ENCODE measurements at places on chromosomes 7 and 10.

DNA sequence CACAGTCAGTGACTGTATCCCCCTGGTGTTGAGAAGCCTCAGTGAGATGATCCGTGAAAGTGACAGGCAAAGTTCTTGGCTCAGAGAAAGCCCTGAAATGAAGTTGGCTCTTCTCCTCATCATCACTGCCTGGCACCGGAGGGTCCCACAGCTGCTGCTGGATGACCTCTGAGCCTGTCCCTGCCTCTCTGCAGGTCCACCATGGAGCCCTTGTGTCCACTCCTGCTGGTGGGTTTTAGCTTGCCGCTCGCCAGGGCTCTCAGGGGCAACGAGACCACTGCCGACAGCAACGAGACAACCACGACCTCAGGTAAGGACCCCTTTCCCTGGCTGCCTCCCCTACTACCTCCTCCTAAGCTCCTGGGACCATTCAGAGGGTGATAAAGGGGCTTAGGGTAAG, 85.5 kb downstream of the MKI67 start:
- no peak for DNase-seq

DNA sequence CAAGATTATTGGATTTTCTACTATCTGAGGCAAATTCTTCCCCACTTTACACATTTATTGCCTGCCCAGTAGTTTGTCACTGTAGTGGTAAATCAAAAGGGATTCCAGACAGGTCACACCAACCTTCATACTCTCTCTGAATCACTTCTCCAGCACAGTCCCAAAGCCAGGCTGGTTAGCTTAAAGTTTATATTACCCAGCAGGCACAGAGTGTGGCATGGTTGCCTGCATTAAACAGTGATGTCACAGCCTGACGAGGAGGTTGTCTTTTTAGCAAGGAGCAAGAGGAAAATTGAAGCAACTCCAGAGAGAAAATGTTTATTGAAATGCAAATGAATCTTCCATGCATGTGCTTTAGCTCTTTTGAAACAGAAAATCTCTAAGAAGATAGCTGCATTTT, 375.5 kb upstream of the CELF2 start:
- no peak for DNase-seq

- DNase-seq, result peak; percentile 72
Observed at GRCh38 chr10:124641282-124642087, 102.7 kb downstream of the FAM53B start.

DNA sequence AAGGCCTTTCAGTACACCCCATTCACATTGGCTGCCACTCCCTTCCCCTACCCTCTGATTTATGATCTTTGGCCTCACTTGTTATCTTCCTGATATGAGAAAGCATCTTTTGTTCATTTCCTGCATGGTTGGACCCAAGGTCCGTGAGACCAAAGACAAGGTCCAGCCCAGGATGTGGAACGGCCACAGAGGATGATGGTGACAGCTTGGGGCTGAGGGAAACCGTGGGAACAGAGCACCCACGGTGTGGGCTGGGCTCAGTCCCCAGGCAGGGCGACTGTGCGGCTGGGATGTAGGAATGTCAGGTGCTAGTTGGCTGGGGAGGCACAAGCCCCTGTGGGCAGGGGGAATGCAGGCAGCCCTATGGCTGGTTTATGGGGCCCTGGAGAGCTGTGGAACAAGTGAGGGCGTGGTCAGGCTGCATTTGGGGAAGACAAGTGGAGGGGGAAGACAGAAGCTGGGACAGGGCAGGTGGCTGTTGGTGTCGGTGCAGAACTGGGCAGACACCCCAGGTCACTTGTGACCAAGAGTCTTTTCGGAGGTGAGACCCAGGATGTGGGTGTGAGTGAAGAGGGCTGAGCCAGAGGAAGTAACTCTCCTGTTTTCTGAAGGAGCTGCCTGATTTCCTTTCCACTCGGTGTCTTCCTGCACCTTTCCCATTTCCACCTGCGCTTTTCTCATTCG, 51.7 kb upstream of the IGFBP3 start:
- DNase-seq, result no peak

DNA sequence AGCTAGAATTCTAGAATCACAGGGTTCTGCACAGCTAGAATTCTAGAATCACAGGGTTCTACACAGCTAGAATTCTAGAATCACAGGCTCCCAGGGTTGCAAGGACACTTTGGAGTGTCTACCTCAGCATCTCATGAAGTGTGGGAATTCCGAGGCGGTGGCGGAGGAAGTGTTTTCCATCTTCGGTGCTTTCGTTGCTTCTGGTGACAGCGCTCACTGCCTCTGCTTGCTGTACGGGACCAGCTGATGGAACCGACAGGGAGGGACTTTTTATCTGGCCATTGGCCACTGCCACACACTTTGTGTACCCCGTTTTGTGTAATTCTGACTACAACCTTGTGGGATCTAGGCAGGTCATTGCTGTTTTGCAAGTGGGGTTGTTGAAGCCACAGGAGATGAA, 29.5 kb downstream of the LHPP start:
- DNase-seq, result no peak

GRCh38 chr7:122984021-122984420, 11.5 kb downstream of the TAS2R16 start:
- no peak for DNase-seq

DNA sequence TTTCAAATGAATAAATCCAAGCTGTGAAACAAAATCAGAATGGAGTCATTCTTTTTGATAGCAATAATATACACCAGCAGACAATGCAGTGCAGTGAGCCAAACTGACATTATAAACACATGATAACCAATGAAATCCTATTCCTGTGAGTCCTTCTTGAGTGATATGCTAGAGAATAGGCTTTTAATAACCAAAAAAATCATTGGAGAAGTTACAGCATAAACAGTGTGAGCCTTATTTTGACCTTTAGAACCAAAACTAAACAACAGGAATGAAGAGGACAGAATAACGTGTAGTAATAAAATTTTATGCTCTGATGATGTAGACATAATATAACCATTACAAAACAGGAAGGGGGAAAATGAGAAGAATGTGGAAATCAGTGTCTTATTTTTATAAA, 8.7 kb downstream of the HUS1 start:
- DNase-seq, result no peak

DNA sequence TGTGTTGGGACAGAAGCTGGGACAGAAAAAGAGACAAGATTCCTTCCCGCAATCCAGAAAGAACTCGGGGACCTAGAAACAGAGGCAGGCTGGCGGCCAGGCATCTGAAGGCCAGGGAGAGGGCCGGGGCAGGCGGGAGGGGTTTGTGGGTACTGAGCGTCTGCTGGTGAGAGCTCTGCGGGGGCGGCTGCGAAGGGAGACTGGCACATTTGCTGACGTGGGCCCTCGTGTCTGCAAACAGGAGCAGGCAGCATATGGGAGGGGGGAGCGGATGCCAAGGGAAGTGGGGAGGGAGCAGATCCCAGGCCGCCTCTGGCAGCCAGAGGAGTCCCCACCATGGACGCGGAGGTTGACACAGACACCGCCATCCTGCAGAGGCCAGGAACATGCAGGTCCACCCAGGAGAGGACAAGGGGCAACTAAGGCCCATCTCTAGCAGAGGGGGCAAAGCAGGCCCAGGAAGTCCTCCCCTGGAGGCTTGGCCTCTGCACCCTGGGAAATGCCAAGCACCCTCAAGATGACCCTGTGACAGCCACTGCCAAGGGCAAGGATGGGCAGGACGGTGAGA, 32.2 kb downstream of the KCNH2 start:
- peak; percentile 71 for DNase-seq

DNA sequence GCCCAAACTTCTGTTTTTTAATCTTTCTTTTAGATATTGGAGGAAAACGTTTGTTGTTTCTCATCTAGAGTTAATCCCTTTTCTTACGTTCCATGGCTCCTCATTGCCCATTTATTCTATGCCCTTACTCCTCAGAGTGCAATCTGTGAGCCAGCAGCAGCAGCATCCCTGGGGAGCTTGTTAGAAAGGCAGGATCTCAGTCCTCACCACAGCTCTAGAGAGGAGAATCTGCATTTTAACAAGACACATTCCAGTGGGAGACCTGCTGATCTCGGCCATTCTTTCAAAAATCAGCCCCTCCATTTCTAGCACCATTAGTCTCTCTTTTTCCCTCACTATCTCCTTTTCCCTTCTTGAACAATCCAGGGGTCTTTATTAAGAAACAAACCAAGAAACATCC, 84.4 kb upstream of the NOBOX start:
- no peak for DNase-seq

DNA sequence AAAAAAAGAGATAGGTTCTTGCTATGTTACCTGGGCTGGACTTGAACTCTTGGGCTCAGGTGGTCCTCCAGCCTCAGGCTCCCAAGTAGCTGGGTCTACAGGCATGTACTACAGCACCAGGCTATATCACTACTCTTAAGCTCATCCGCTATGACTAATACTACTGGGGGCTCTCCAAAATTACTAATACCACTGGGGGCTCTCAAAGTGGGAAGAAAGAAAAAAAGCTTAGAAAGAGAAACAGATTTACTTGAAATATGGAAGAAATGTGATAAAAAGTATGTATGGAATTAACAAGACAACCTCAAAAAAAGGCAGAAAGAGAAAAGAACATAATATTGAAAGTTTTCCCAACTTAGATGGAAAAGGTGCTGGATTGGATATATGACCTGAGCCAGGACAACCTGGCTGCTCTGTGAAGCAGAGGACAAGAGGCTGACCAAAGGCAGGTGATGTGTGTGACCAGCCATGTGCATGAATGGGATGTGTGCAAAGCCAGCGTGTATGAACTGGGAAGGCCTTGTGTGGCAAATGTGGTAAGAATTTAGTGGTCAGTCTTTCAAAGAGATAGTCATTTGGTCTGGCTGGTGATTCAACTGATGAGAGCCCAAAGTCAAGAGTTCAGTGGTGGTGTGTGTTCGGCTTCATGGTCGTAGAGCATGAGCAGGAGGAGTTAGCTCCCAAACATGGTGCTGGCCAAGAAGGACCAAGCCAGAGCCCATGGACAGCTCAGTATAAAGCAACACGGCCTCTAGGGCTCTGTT, 232.4 kb upstream of the KLF14 start:
- no peak for DNase-seq

GRCh38 chr7:2353936-2354185, 766 bp upstream of the EIF3B start:
- DNase-seq, result peak; percentile 94

- DNase-seq, result no peak
Observed at GRCh38 chr7:106813705-106814305, 51.3 kb upstream of the PIK3CG start.

- peak; percentile 71 for DNase-seq
Observed at GRCh38 chr10:24383681-24384106, 174.8 kb downstream of the KIAA1217 start.

DNA sequence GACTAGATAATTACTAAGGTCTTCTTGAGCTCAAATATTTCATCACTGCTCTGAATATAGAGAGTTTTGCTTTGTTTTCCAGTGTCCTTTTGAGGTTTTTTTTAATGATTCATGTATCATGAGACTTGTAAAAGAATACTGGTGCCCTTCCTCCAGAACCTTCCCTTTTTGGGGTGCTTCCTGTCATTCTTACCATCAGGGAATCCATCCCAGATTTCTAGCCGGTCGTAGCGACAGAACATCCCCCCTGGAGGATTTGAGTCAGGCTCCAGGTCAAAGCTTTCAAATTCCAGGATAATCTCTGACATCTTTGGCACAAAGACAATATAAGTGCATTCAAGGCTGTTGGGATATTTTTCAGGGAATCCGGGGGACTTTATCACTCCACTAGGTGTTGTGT, 71.0 kb downstream of the NRP1 start:
- DNase-seq, result no peak

- no peak for DNase-seq
Observed at GRCh38 chr7:158827411-158828132, 1.7 kb downstream of the ESYT2 start.

- DNase-seq, result peak; percentile 3
Observed at GRCh38 chr7:473211-473734, 46.4 kb downstream of the PDGFA start.

DNA sequence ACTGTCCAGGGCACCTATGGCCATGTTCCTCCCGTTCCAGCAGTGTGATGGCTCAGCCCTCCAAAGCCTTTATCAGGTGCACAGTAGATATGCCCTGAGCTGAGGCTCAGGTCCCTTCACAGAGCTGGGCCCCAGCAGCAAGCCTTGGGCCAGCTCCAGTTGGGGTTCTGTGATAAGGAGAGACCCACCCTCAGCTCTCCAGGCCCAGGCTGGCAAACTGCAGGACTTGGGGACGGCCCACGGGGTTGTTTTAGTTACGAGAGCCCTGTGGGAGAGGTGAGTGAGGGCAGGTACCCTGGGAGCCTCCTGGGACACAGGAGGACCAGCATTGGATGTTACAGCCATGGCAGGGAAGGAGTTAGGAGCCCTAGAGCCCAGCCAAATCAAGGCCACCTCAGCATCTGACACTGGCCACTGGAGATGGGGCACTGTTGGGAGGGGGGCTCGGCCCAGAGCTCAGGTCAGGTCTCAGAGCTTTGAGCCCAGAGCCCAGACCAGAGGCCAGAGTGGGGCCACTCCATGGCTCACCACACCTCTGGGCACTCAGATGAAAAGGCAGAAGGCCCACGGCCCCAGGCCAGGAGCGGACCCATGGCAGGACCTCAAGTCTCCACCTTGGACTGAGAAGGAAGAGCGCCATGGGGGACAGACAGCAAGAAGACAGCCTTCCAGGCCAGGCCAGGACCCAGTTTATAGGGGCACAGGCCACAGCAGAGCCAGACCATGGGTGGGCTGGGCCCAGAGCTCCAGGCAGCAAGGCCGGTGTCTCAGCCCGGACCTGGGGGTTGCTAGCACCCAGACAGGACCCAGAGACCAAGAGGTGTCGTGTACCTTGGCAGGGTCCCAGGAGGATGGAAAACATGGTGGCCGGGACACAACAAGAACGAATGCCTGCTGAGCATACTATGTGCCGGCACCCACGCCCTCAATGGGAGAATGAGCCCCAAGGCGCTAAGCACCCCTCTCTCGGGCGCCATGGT, 12.8 kb downstream of the GRID1 start:
- no peak for DNase-seq

- no peak for DNase-seq
Observed at GRCh38 chr10:132296666-132297443, 10.9 kb downstream of the STK32C start.

DNA sequence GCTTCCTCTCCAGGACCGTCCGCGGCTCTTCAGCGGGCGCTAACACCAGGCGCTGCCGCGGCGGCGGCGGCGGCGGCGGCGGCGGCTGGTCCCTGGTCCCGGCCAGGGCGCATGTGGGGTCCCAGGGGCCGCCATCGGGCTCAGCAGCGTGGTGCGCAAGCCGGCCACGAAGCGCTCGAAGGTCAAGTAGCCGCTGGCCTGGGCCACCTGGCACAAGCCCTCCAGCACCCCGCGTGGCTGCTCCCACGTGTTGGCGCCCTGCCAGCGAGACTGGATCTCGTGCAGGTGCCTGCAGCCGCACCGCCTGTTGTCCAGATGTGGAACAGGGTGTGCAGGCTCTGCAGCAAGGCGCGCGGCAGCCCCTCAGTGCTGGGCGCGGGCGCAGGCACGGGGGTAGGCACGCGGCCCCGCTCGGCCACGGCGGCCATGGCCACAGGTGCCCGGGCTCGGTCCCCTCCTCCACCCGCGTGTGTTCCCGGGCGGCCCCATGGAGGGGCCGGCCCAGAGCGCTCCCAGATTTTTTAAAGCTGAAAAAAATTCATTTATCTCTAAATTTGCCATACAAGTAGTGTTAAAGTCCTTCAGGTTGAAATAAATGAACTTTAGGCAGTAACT, 884.2 kb upstream of the ZNF722 start:
- no peak for DNase-seq

GRCh38 chr7:14507617-14508016, 394.9 kb downstream of the DGKB start:
- no peak for DNase-seq

Data from BE2C (cell line).